GM13977 (cell line): ENCODE measurements at places on chromosomes 6 and 20.

GRCh38 chr6:156464100-156464878, 312.9 kb upstream of the ARID1B start:
- DNase-seq = no peak

DNA sequence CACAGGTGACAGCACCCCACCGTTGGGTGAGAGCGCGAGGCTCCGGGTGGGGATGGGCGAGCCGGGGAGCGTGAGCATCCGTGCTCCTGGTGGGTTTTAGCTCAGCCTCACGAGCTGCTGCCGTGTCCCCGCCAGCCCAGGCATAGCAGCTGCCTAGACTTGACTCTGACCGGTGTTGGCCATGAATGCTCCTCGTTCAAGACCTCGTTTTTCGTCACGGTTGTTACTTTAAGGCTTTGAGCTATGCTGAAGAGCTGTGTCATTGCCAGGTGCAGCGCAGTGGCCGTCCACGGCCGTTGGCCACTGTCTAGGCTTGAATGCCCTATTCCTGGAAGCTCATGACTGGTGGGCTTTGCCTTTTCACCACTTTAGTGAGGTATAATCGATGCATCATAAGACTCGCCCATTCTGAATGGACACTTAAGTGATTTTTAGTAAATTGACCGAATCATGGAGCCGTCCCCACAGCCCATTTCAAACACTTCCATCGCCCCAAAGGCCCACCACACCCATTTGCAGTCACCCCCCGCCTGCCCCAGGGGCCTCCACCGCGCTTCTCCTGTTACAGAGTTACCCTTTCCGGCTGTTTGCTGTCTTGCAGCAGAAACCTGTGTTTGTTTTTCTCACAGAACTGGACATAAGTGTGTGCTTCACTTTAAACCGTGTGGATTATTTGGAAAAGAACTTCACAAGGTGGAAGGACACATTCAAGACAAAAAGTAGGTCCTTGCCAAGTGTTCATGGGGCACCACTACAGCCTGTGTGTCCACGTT, 21.4 kb upstream of the ADRM1 start:
- DNase-seq = no peak

DNA sequence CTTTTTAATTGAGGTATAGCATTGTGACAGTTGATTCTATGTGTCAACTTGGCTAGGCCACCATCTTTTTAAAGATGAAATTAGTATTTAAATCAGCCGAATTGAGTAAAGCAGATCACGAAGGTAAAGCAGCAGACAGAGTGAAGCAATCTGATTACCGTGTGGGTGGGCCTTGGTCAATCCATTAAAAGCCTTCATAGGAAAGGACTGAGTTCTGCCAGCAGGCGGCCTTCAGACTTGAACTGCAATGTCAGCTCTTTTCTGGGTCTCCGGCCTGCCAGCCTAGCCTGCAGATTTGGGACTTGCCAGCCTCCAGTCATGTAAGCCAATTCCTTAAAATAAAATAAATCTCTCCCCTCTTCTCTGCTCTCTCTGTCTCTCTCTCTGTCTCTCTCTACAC, 22.4 kb upstream of the TGM2 start:
- DNase-seq = no peak

GRCh38 chr6:147704691-147705090, 196.2 kb downstream of the SAMD5 start:
- DNase-seq = no peak

DNA sequence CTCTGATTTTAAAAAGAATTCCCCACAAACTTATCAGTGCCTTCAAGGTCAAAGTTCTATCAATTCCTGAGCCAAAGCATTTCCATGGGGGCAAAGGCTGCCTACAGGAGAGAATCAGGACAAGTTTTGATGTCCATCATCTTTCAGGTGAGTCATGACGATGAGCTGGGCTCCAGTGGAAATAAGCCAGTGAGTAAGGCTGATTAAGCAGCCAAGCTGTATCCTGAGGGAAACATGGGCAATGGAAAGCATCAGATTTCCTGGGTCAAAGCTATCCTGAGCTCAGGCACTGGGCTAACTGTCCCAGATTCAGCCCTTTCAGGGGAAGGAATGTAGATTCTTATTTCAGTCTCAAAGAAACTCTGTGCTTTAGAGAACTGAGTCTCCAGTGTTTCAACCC, 377.4 kb downstream of the CD109 start:
- DNase-seq = no peak

- DNase-seq = no peak
Observed at GRCh38 chr20:62986257-62986800, 20.4 kb downstream of the BHLHE23 start.

- no peak for DNase-seq
Observed at GRCh38 chr20:18058661-18059467, 1.1 kb upstream of the OVOL2 start.

DNA sequence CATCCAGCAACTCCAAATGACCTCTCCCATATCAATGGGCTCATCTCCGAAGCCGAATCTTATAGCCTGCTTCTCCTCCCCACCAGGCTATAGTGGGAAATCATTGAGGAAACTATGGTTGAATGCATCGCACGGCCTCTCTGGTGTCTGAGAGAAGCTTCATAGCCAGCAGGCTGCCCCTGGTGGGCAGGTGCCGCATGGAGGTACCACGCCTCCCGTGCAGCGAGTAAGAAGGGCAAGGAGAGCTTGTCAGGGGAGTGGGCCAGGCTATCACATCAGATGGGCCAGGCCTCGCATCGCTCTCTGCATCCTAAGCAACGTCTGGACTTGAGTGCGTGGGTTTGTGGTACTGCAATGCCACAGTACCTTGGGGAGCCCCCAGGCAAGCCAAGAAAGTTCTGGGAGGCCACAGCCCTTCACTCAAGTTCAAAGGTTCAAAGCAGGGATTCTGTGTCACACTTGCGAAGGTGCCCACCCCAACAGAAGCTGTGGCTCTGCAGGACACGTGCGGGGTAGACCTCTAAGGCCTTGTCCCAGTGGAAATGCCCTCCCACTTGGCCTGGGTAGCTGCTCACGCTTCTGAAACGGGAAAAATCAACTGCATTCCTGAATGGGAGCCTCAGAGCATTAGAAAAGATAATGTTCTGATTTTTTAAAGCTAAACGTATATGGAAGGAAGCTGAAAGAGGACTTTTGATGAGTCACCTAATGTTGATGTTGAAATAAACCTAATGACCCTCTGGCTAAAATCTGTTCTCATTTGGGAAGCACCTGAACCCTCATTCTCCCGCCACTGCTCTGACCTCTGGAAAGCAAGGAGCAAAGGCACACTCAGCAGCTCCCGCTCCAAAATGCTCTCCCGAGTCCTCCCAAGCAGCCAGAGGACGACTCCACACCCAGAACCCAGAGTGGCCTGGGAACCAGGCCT, 8.4 kb upstream of the IRF4 start:
- DNase-seq = no peak

DNA sequence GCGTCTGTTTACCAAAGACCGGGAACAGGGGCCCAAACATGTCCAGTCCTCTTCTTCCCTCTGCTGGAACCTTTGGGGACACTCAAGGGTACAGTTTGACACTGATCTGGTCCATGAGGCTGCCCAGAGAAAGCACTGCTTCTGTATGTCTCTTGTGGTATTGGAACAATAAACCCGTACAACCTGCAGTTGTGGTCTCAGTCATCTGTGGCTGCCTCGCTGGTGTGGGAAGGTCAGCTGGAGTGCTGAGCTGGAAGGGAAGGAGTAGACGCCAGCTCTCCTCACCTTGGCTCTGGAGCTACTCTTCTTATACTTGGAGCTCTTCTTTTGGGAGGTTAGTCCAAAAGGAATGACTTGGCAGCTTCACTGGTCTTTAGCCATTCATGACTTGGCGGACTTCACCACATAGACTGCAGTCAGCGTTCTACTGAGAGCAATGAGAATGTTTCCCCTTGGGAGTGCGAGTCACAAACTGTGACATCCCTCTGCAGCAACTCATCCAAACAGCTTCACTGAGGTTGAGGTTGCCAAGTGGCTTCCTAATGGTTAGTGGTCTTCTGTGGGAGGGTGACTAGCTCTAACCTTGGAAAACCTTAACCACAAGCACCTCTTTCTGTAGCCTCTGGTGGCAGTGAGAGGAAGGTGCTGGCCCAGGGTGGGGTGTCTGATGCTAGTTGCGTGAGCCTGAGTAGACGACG, 81.2 kb downstream of the ASXL1 start:
- DNase-seq = no peak

GRCh38 chr20:6157345-6157744, 34.5 kb upstream of the FERMT1 start:
- no peak for DNase-seq

DNA sequence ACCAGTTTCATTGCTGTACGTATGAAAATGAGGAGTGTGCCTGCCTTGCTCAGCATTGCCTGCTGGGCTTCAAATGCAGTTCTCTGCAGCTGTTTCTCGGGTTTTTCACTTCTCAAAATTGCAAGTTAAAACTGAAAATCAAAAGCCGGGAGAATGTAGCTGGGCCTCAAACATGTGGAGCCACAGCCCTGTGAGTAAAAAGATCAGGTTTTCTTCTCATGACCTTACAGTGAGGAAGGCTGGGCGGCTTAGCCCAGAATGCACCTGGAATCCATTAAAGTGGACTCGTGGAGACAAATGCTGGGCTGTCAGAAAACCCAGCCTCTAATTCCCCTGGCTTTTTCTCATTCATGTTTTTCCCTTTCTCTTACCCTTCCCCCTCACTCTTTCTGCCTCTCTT, 34.4 kb downstream of the DSE start:
- peak; percentile 29 for DNase-seq

GRCh38 chr6:45474376-45474775, 96.6 kb upstream of the SUPT3H start:
- DNase-seq = no peak

DNA sequence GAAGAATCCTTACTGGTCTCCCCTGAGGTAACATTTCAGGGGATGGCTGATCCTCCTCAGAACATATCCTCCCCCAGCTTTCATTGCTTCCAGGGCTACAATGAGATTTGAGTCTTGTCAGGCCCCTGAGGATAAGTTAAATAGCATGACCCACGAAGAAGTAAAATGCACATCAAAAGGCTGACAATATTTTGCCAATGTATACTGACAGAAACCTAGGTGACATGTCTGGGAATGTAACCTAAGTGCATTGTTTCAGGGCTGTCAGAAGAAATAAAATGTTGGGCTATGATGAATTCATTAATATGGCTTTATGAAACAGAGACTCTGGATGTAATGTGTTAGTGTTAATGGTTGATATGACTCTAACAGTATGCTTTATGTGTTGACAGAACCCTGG, 471.5 kb downstream of the HDGFL1 start:
- DNase-seq = no peak

- no peak for DNase-seq
Observed at GRCh38 chr20:9926007-9926406, 87.1 kb upstream of the PAK5 start.

GRCh38 chr6:160249671-160250070, 8.9 kb downstream of the SLC22A2 start:
- no peak for DNase-seq

DNA sequence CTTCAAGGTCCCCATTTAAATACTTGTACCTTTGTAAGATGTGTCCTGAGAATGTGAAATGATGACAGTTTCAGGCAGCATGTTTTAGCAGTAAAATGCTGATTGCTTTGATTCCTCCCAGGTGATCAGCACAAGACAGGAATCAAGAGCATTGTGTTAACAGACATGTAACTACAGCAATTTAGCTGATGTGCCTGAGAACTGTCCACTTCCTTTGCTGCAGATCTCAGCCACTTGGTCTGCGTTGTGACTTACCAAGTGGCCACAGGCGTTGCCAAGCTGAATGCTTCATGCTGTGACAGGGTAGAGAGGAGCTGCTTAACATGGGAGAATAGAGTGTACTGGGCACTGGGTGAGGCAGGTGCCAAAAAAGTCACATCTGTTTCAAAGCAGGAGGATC, 767.0 kb upstream of the POU3F2 start:
- DNase-seq = no peak

DNA sequence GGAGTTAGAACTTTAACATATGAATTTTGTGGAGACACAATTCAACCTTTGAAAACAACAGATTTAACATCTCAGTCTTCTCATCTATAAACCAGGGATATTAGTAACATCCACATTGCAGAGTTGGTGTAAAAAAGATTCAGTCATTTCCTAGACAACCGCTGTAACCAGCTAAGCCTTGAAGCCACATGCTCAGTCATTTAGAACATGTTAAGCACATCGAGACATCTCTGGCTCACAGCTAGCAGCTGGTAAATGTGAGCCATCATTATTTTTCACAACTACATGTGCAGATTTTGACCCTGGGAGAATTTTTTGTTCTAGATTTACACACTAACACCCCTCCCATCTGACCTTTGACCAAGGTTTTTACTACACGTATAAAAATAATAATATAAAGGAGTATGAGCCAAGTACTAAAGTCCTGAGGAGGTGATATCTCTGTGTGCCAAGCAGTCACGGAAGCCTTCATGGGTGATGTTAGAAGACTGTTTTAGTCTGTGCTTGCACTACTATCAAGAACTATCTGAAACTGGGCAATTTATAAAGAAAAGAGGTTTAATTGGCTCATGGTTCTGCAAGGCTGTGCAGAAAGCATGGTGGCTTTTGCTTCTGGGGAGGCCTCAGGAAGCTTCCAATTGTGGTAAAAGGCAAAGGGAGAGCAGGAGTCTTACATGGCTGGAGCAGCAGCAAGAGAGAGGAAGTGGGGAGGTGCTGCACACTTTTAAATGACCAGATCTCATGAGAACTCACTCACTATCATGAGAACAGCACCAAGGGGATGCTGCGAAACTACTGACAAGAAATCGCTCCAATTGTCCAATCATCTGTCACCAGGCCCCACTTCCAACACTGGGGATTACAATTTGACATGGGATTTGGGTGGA, 48.7 kb upstream of the IL20RA start:
- peak; percentile 33 for DNase-seq

GRCh38 chr6:166567107-166567506, 19.4 kb downstream of the RAMACL start:
- DNase-seq = no peak

GRCh38 chr20:8020314-8021079, 936 bp upstream of the TMX4 start:
- peak; percentile 43 for DNase-seq

DNA sequence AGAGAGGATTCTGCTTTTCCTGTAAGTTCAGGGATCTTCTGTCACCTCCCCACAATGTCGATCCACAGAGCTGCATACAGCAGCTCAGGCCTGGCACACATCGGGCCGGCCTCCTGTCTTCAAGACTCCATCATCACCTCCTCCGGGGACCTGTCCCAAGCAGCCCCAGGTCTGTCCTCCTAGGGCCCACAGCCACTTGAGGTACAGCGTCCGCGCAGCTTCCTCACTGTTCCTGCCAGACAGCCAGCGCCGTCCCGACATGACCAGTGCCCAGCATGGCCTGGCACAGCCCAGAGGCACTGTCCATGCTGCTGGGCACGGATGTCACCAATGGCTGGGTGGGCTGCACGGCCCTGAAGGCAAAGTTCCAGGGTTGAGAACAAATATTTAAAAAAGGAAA, 101.6 kb downstream of the DLL1 start:
- no peak for DNase-seq

- no peak for DNase-seq
Observed at GRCh38 chr6:139990026-139990686, 615.7 kb upstream of the CITED2 start.

DNA sequence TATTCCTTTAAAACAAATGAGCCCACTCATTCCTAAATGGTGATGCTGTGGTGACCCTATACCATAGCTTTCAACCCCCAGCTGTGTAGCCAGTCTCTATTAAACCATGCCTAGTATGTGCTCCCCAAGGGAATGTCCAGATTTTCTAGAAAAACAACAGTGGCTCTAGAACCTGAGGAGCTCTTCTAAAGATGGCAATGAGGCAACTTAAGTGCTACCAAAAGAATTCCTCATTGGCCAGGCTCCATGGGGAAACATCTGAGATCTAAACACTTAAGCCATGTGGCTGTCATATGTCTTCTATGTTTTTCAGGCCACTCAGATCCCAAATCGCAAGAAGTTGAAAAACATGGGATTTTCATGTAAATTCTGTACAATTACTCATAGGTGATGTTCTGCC, 191.0 kb downstream of the TPBG start:
- no peak for DNase-seq
